CD4-positive, alpha-beta T cell treated with Interleukin-21 for 1 hour (primary cell): ENCODE measurements at places on chromosomes 11 and 22.
A peak's percentile ranks its signal among the peaks of the same experiment; 100 is the strongest.

GRCh38 chr11:8386134-8386864, 122.6 kb upstream of the LMO1 start:
- no peak for DNase-seq

- DNase-seq, result peak; percentile 86
Measured at GRCh38 chr11:118051611-118052461, 25.0 kb upstream of the TMPRSS4 start.

GRCh38 chr11:70672991-70673653, 274.8 kb downstream of the CTTN start:
- DNase-seq, result no peak

DNA sequence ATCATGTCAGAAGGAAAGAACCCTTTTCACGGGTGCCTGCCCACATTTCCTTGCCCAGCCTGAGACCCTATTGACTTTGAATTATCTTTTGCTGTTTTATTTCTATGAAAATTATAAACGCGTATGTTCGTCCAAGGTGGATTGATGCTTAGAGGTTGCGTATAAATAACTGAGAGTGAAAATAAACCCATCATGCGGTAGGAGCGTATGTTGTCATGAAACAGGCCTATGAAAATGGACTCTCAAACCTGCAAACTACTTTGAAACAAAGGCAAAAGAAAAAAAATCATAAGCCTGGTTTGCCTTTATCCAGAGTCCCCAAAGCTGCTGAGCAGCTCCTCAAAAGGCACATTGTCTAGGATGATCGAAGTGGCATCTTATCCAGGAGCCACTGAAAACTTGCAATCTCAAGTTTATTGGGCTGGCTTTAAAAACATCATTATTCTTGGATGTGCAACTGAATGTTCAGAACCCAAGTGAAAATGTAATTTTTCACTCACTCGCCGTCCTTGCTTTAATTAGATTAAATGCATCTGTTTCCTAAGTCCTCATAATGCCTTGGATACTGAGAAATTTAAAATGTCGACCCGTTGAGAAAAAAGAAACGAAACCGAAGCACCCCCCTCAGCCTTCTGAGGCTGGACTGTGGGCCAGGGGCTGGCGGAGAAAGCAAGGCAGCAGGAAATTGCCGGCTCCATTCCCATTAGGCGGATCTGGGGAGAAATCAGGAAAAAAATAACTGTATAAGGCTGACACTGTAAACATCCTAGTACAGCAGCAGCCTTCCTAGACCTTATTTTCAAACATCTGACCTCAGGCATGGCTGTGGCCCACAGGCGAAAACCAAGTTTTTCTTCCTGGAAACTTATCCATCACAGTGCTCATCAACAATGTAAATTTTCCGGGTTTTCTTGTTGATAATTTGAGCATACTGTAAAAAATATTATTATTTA, 82.9 kb upstream of the PPARA start:
- no peak for DNase-seq

GRCh38 chr11:95536047-95536690, 253.4 kb downstream of the FAM76B start:
- no peak for DNase-seq
